ENCODE measurements at places on chromosomes 5 and 9.
A peak's percentile ranks its signal among the peaks of the same experiment; 100 is the strongest.

DNA sequence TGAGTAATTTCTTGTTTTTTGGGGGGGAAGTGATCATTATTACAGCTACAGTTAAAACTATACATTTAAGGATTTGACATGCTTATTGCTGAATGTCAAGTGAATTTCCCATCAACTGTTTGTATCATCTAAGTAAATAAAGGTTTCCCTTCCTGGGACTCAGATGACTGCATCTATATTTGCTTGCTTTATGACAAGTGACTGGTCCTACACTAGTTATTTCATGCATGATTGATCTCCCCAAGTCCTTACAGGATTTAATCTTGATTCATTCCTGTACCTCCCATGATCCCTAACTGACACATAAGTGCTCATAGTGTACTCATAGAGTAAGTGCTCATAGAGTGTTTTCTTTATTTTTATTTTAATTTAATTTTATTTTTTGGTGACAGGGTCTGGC is 2.8 kb downstream of the TXNDC8 start:
- DNase-seq: peak; percentile 13

DNA sequence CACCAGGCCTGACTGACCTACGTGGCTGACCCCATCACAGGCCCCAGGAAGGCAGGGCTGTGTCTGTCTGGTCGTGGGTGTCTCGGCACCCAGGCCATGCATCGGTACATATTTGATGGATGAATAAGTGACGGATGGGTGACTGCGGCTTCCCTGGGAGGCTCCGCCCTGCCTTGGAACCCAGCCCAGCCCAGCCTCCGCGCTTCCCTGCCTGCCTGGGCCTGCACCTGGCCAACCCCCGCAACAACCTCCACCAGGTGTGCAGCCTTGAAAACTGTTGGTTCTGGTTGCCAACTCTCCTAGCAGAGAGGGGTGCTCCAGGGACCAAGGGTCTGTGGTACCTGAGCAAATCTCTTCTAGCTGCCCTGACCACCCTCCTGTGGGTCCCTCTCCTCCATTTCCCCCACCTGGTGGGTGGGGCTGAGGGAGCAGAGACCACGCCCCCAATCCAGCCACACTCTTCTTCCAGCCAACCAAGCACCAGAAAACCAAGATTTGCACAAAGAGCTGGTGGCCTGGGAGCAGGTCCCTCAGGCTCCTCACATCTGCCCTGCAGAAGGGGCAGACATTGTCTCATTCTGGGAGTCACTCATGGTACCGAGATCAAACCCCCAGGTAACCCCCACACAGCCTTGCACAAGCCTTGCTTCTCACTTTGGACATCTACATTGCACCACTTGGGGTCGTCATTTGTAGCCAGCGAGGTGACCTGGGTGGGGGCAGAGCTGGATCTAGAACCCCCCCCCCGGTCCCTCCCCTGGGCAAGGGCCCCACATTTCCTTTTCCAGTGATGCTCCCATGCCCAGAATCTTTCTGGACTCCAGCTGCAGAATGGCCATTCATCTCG is 100.6 kb upstream of the IER5L start:
- peak; percentile 55 for DNase-seq

DNA sequence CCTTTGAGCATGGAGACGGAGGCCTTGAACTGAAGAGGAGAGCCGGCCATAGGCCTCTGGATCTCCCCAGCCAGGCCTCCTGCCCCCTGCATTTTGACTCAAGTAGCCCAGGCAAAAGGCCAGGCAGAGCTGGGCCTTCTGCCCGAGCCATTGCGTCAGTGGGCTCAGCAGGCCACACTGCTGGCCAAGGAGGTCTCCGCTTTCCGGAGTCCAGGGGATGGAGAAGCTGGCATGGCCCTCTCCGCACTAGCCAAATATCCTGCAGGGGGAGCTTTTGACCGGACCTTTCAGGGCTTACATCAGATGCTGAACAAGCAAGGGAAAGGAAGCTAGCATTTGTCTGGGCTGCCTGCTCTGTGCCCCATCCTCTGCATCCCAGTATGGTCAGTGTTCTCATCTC is 386.8 kb downstream of the TRIM36 start:
- DNase-seq: no peak

- no peak for DNase-seq
These were observed 16.1 kb upstream of the MXD3 start for GRCh38 chr5:177327539-177328522.

- no peak for DNase-seq
These were observed 6.0 kb downstream of the CDC26 start for GRCh38 chr9:113269355-113269754.

- DNase-seq: no peak
These were observed 3.8 kb downstream of the IFNA1 start for GRCh38 chr9:21443849-21444625.

DNA sequence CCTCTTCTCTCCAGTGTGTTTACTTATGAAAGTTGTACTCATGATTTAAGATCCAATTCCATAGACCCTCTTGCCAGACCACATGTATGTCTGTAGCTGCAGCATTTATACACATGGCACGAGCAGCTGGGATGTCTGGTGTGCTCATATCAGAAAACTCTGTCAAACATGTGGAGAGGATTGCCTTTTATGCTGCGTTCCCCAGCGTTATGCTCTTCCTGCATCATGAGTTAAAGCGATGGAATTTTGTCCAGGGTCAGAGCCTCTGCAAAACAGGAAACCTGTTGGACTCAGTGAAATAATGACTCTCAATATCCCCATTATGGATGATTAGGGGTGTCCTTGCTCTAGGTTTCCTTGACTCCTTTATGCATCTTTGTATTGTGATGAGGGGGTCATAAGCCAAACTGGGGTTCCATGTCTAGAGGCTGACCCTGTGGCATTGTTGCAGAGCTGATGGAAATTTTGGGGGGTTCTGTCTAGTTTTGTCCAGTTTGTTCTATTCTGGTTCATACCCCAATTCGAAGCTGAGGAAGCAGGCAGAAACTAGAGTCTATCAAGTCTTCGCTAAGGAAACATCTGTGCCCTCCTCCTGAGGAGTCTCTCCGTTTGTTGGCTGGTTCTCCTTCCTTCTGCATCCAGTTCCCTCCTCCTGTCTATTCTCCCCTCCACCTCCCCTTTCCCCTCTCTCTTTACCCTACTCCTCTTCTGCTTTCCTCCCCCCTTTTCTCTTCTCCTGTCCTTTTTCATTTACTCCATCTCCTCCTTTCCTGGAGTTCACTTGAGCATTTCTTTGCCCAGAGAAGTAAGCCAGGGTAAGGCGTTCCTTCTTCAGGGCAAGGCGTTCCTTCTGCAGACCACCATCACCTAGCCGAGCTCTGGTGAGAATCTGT is 252.8 kb downstream of the MAST4 start:
- no peak for DNase-seq

DNA sequence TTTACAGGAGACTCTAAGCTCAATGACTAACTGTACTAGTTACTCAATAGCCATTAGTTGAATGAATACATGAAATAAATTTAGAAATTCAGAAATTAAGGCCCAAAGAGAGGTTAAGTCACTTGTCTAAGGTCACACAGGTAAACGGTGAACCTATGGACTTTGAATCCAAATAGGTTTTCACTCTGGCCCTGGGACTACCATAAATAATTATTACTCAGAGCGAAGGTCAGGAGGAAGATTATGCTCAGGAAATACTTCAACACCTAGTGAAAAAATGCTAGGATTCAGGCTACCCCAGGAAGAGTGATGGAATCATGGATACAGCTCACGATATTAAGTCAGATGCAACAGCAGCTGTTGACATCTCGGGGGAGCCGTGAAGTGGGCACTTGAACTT is 417.4 kb downstream of the GABRG2 start:
- DNase-seq: no peak

GRCh38 chr9:4547016-4547415 is 56.7 kb downstream of the SLC1A1 start:
- no peak for DNase-seq

GRCh38 chr9:135983208-135984071 is 22.3 kb upstream of the UBAC1 start:
- DNase-seq: no peak

GRCh38 chr5:111703662-111704061 is 53.3 kb downstream of the NREP start:
- DNase-seq: no peak

DNA sequence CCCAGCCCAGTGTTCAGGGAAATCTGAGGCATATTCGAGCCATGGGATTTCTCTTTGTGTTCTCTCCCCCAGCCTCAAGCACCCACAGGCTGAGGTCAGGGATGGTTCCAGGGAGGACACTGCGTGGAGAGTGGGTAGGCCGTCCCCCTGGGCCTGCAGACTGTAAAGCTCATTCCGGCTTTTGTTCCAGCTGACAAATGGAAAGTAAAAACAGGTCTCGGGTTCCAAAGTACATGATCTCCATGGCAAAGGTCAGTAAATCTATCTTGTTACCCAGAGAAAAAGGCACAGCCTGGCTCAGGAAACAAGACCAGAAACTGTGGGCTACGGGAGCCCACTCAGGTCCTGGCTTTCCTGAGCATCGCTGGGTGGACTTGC is 116.2 kb downstream of the ROR2 start:
- no peak for DNase-seq

DNA sequence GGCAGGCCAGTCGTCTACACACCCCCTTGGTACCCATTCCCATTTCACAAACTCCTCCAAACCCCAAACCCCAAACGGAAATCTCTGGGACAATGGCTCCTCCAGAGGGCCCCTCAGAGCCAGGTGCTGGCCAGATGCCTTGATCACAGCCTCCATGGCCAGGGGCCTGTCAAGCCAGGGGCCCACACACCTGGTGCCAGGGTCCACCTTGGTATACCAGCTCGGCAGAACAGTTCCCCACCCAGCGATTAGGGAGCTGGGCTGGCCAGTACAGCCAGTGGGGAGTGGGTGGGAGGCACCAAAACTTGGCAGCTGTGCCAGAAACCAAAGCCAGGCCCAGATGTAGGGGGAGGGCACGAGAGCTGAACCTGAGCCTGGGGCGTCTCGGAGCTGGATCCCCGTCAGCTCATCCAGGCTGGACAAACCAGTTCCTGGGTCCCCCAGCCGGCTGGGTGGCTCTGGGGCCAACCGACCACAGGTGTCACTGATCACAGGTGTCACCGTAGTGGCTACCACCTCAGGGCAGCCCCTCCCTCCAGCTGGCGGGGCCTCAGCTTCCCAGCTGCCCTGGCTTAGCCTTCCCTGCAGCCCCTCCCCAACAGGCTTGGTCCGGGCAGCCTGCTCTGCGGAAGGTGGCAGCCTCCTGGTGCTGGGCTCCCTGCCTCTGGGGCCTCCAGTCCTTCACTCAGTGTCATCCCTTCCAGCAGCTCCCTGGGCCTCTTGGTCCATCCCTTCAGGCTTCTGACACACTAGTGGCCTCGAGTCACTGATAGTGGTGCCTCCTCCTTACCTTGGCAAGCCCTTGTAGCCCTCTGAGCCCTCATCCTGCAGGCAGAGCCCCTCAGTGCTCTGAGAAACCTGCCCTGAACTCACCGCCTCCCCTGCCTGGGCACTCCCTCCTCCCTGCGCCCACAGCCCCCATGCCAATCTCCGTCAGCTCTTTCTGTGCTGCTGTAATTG is 6.6 kb upstream of the RMND5B start:
- no peak for DNase-seq

GRCh38 chr5:141611289-141611688 is 7.5 kb downstream of the DIAPH1 start:
- no peak for DNase-seq

DNA sequence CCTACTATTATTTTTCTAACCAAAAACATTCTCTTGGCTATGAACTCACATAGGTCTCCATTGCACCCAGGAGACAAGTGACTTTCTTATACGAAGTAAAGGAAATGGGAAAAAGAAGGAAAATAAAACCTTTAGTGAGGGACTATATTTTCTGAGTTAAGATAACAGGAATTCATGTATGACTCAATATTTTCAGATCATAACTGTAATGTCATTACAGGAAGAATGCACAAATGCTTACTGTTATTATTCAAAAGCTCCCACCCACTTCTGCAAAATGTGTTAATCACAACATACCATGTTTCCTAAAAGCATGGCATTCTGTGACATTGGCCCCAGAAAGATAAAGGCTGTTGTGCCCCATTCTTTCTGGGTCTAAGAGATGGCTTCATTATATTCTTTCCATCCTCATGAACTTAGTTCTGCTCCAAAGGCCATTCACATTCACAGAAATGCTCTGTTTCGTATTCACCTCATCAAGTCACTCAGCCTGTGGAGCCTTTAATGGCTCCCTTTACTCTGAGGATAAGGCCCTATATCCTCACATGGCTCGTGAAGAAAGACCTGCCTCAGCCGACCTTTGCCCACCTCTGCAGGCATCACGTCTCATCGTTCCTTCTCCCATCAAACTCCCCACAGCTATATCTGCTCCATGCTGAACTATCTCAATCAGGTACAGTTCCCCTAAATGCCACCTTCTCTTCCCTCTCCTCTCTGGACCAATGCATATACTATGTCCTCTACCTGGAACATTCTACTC is 77.0 kb downstream of the ABCA1 start:
- no peak for DNase-seq

DNA sequence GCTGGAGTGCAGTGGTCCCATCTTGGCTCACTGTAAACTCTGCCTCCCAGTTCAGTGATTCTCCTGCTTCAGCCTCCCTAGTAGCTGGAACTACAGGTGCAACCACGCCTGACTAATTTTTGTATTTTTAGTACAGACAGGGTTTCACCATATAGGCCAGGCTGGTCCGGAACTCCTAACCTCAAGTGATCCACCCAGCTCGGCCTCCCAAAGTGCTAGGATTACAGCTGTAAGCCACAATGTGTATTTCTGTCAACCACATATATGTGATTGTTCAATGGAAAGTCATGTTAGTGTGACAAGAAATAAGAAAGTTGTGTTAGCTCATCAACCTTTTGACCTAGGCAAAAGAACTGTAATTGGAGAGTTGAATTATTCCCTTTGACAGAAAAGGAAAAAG is 677.1 kb upstream of the CHD1 start:
- no peak for DNase-seq

DNA sequence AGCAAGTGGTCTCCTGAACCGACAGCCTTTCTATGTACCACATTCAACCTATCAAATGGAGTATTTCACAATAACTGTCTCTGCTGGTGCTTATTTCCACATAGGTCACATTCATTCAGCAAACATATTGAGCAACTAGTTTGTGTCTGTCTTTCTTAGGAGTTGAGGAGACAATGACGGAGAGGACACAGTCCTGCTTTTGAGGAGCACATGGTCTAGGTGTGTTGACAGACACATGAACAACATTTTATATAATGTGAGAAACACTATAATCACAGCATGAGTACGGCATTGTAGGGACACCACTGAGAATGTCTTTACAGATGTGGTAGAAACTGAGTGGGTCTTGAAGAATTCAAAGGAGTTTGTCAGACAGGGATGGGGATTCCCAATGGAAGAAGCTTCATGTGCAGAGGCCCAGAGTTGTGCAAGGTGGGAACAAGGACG is 28.5 kb downstream of the NFIL3 start:
- DNase-seq: no peak

- no peak for DNase-seq
These were observed 20.1 kb upstream of the SMARCA2 start for GRCh38 chr9:1995084-1995483.

DNA sequence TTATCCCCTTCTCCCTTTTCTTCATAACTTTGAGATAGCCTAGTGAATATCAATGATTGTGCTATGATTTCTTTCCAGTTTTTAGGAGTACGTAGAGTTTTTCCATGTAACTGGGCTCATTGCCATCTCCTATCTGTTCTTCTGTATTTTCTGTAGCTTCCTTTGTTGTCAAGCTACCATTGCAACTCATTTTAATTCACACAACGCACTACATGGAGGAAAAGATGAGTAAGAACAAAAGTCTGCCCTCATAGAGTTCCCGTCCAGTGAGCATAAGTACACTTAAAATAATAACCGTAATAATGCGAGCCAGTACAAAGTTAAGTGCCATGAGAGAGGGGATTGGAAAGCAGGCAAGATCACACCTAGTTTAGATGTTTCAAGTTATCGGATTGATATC is 177.7 kb downstream of the PAM start:
- no peak for DNase-seq

Measured in NCI-H2029 treated with DMSO at 0.1 percent for 48 hours (cell line).